Stimulated activated CD4-positive, alpha-beta T cell treated with anti-CD3 and anti-CD28 coated beads, Interleukin-15, amount 100 ng/mL, for 48 hours (primary cell): ENCODE measurements at places on chromosomes 7 and 10.

- DNase-seq: no peak
Measured at GRCh38 chr10:103493916-103494877, 692 bp downstream of the NEURL1 start.

GRCh38 chr10:71079761-71080380 lies 132.5 kb upstream of the UNC5B start:
- DNase-seq: no peak

- DNase-seq: no peak
Measured at GRCh38 chr7:121420976-121421375, 24.9 kb upstream of the FAM3C start.

DNA sequence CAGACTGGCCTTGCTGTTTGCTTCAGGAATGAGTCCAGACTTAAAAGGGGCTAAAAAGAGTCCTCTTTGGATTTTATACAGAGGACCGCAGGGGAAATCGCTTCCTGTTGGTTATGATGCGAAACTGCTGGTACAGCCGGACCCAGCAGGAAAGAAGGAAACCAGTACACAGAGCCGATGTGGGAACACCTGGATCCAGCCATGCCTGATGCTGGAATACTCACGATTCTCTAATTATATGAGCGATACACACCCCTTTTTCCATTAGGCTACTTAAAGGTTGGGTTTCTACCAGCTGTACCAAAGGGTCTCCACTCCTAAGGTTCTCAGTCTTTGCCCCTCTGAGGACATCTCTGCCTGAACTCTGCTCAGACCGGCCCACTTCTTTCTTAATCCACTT lies 27.7 kb downstream of the ZNF777 start:
- DNase-seq: no peak

GRCh38 chr7:10222976-10223375 lies 750.7 kb upstream of the PHF14 start:
- DNase-seq: no peak

GRCh38 chr10:16505161-16505560 lies 16.5 kb downstream of the C1QL3 start:
- DNase-seq: no peak

DNA sequence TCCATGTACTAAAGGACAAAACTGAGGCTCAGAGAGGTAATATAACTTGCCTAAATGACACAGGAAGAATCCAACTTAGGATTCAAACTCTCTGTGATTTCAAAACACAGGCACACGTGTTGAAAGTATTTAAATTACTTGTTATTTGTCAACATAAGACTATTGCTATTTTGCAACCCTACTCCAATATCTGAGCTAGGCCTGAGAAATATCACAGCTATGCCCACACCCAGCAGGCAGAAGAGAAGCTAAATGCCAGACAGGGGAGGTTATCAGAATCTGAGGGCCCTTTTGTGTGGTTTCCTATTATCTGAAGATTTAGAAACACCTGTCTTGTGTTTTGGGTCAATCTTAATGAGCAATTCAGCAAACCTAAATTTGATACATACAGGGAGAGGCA lies 204.3 kb downstream of the ANK3 start:
- DNase-seq: no peak
